ENCODE measurements at places on chromosomes 11 and 22.

GRCh38 chr11:101705972-101706371, 122.2 kb upstream of the TRPC6 start:
- no peak for DNase-seq

DNA sequence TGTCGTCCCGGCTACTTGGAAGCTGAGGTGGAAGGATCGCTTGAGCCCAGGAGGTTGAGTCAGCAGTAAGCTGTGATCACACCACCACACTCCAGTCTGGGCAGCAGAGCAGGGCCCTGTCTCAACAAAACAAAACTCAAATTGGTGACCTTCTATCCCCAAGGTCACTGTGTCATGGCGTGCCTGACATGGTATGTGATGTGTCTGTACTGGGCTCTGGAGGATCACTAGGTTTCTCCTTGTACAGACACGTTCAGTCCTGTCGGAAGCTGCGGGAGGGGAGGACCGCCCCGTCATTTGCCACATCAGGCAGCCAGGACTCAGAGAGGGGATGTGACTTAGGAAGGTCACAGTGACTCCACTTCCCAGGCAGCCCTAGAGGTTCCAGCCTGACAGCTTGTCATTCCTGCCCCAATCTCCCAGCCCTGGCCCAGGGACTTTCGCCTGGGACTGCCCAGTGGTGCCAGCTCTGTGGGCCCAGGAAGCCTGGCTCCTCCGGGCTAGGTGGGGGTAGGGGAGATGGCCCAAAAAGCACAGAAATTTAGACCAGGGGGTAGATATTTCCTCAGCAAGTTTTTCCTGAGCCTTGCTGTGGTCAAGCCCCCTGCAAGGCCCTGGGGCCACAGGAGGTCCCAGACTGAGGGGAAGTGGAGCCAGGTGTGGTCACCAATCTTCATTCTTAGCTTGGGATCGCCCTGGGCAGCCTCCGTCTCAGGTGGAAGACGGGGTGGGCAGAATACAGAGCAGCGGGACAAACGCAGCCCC, 53.2 kb downstream of the TRIOBP start:
- DNase-seq: no peak

- no peak for DNase-seq
Measured at GRCh38 chr11:2127482-2128129, 11.6 kb downstream of the IGF2 start.

DNA sequence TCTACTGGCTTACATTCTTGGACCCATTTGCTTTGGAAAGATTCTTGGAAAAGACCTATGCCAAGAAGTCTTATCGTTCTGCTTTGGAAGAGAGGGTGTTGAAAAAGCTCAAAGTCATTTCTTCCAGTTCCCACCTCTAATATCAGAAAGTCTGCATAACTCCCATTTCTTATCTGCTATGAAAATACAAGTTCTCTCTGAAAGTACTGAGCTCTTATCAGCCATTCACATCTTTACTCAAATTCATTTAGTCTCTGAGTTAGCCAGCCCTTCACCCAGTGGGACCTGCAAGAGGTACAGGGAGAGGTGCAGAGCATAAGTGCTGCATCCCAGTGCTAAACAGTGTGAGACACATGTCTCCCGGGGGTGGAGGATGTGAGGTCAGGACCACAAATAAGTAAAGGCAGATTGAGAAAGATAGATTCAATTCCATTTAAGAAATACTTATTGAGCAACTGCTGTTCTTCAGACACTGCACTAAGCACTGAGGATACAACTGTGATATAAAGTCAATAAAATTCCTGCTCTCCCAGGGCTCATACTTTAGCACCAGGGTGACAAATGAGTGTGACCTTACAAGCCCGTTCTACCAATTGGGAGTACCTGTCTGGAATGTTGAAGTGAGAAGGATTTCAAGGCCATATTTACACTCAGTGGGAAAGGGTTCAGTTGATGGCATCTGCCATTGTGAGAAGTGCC, 76.7 kb downstream of the PISD start:
- DNase-seq: no peak

DNA sequence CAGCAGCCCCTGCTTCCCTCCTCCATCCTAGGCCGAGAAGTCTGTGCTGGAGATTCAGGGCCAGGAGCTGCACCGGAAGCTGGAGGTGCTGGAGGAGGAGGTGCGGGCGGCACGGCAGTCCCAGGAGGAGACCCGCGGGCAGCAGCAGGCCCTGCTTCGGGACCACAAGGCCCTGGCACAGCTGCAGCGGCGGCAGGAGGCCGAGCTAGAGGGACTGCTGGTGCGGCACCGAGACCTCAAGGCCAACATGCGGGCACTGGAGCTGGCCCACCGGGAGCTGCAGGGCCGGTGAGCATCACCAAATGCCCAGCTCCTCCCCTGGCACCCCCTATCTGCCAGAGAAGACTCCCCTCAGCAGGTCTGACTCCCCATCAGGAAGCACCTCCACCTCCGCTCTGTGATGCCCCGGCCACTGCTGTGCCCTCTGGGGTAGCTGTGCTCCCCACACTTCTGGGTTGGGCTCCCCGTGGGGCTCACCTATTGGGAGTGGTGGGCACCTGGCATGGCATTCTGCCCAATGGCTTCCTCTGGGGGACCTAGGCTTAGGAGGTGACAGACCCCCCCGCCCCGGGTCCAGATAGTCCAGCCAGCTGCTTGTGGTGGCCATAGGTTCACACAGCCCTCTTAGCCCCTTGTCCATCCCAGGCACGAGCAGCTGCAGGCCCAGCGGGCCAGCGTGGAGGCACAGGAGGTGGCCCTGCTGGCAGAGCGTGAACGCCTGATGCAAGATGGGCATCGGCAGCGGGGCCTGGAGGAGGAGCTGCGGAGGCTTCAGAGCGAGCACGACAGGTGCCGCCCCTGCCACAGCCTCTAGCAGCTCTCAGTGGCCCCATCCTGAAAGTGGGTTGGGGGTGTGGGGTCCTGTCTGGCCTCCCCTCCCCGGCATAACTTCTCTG, 6.6 kb upstream of the RPS6KA4 start:
- DNase-seq: no peak

DNA sequence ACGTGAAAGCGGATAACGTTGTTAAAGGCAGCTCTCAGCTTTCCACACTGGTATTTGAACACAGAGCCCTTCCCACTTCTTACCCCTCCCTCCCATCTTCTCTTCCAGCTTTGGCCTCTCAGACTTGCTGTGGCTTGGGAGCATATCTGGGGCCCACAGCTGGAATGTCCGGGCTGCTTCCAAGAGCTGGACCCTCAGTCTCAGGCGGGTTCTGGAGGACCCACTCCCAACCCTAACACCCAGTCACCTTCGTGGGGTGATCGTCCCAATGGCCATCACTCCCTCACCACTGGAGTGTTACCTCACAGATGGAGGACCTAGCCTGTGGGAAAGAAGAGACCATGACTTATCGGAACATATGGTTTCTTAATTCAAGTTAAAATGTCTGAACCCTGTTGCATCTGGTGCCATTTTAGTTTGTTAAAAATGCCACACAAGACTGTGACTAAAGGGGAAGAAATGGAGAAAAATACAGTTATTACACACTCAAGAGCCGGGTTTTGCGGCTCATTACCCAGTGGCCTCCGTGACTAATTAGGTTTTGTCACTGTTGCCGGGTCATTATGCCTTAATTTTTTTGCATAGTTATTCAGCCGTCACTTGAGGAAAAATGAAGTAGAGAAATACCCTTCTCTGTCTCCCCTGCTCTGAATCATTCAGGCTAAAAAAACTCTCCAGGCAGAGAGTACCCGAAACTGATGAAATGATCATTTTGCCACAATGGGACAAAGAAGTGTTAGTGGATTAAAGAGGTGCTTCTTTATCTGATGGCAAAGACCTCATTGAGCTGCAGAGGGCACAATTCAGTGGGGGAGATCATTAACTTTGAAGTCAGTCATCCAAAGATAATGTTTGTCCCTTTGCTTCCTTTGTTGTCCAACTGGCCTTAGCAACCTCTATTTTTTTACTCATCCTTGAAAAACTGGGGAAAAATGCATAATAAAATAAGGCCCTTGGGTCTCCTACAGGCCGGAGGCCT, 87.2 kb upstream of the HTATIP2 start:
- no peak for DNase-seq

- DNase-seq: no peak
Measured at GRCh38 chr11:102267609-102268008, 49.7 kb upstream of the BIRC3 start.

- no peak for DNase-seq
Measured at GRCh38 chr11:1842149-1843097, 3.6 kb downstream of the TNNI2 start.

GRCh38 chr22:47046411-47047065, 284.1 kb downstream of the TBC1D22A start:
- DNase-seq: no peak
